ENCODE measurements at places on chromosomes 4 and X. TPM values are rescaled to one million over a fixed set of nuclear protein-coding genes. Genes with fewer than 3 reads are reported as not detected.

The JAKMIP1 gene
- 0.05 TPM for total RNA-seq

The SPANXC gene
- not detected for total RNA-seq

The GSX2 gene
- not detected for total RNA-seq

The DNAAF6 gene
- total RNA-seq, result not detected

The RTL9 gene
- total RNA-seq, result 0.13 TPM

The STATH gene
- total RNA-seq, result not detected

The SCML2 gene
- total RNA-seq, result 7.4 TPM

The ATG4A gene
- total RNA-seq, result 8.8 TPM

The TMEM31 gene
- total RNA-seq, result not detected

The SLC38A5 gene
- total RNA-seq, result 0.38 TPM

The SLC25A43 gene
- total RNA-seq, result 27.8 TPM

The ASB9 gene
- total RNA-seq, result 20.2 TPM

The ADGRG4 gene
- not detected for total RNA-seq

The PCDH19 gene
- 0.24 TPM for total RNA-seq

The PDK3 gene
- 5.1 TPM for total RNA-seq

The GABRQ gene
- 0.20 TPM for total RNA-seq

The PAGE1 gene
- total RNA-seq, result 0.29 TPM

The FRG2 gene
- not detected for total RNA-seq

The ALAS2 gene
- not detected for total RNA-seq

The RADX gene
- 0.06 TPM for total RNA-seq

The TEX13D gene
- total RNA-seq, result not detected

The NR0B1 gene
- total RNA-seq, result 33.7 TPM

The CPZ gene
- 0.15 TPM for total RNA-seq

The DDX53 gene
- total RNA-seq, result not detected

The YIPF7 gene
- not detected for total RNA-seq

The FGF2 gene
- 33.7 TPM for total RNA-seq

The CLNK gene
- total RNA-seq, result not detected

The UGT2B15 gene
- total RNA-seq, result 0.07 TPM

The IL2 gene
- total RNA-seq, result not detected

The CD38 gene
- 13.5 TPM for total RNA-seq

The BEX4 gene
- total RNA-seq, result 2.5 TPM

The NAT8L gene
- total RNA-seq, result 13.6 TPM

The SPARCL1 gene
- not detected for total RNA-seq

The RHOXF2B gene
- not detected for total RNA-seq

The DRP2 gene
- total RNA-seq, result 0.28 TPM

The CFAP47 gene
- 0.02 TPM for total RNA-seq

The EPHA5 gene
- 0.40 TPM for total RNA-seq

The BEX5 gene
- not detected for total RNA-seq

The PNCK gene
- 0.13 TPM for total RNA-seq

The LAGE3 gene
- 64.7 TPM for total RNA-seq

The ARX gene
- total RNA-seq, result 0.38 TPM

The MAGEB17 gene
- total RNA-seq, result not detected

The MAML3 gene
- 11.6 TPM for total RNA-seq

The DCAF12L1 gene
- not detected for total RNA-seq

The HTN1 gene
- total RNA-seq, result not detected
